ENCODE measurements at places on chromosomes 2 and 18.

DNA sequence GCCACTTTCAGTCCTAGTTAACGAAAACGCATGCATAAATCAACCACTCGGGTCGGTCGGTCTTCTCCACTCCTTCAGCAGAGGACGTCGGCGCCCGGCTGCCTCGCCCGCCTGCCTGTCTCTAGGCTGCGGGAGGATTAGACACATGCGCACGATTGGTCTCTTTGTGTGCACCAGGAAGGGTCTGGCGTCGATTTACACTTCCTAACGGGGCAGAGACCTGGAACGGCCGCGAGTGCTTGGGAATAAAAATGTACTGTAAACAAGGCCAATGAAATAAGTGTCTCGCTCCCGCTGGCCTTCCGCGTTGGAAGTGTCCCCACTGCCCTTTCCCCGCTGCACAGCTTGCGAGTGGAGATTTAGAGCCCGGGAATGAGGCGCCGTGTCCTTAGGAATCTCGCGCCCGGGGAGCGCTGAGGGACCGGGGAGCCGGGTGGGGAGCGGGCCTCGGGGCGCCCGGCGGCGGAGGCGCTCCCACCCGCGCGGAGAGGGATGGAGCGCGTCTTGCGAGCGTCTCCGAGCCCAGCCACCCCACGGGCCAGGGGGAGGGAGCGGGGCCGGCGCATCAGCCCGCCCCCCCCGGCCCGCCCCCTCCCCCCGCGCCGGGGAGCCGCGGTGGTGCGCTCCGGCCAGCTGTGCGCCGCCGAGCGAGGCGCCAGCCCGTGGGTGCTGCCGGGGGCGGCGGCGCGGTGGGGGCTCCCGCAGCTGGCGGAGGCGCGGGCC, at the start of gene DOK6:
TSS of gene DOK6 (plus strand) at position 636 of the 723 bp plus-strand sequence.
- DNase-seq, result no peak

- DNase-seq, result no peak
Measured at GRCh38 chr2:237604960-237605359, 14.4 kb upstream of the RAB17 start.

GRCh38 chr2:75547345-75548035, 13.2 kb downstream of the EVA1A start:
- DNase-seq, result no peak

DNA sequence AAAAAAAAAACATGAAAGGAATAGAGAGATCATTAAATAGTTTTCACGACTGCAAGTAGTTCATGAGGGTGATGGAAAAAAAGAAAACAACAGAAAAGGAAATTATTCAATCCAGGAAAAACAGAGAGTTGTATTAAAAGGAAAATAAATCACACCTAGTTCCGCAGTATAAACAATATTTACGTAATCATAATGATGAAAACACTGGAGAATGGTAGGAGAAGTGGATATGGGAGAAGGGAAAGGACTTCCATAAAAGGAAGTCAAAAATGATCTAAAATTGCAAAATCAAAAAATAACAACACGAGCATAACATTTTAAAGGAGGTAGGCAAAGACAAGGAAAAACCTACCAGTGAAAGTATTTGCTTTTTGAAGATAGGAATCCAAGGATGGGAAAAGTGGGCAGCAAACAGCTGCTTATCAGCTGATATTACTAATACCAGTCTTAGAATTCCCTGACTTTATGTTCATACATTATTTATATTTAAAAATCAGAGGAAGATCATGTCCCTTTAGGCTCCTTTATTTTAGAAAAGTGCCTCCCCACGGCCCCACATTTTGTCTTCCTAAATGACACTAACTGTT, 160.8 kb downstream of the NBAS start:
- no peak for DNase-seq

GRCh38 chr2:128642316-128642715, 323.6 kb upstream of the HS6ST1 start:
- no peak for DNase-seq

DNA sequence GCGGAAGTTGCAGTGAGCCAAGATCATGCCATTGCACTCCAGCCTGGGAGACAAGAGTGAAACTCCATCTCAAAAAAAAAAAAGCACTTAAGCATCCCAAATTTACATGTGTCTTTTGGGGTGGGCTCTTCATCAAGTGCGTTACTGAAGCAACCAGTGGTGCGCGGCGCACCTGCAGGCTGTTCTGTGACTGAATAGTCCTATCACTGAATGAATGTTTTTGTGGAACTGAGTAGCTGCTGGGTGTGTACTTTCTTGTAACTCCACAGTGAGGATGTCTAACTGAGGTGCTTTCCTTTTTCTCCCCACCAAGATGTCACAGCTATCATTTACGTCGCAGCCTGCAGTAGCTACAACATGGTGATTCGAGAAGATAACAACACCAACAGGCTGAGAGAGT, 17.0 kb downstream of the CHMP1B start:
- no peak for DNase-seq

DNA sequence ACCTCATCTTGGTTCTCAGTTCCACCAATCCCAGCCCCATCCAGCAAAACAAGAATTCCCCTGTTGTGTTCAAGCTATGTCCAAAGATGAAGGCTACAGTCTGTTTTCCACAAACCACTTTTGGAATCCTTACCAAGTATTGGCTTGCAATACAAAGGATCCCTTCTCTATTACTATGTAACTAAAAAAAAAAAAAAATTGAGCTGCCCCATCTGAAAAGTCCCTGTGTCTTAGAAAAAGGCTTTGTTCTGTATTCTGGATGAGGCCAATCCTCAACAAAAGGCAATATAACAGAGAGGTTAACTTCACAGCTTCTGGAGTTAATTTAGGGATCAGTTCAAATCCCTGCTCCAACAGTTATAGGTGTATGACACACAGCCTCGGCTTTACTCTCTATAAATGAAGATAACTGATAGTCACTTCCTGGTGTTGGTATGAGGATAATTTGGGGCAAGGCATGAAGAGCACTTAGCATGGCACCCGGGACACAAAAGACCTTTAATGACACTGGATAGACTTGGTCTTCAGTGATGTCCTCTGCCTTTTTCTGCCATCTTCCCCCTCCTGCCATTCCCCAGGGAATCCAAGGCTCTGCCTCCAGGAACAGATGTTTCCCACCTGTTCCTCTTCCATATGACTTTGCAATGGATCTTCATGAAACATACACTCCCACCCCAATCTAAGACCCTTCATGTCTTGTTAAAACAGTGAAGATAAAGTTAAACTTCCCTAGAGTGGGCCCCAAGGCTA, 61.2 kb upstream of the ATL2 start:
- DNase-seq, result no peak

DNA sequence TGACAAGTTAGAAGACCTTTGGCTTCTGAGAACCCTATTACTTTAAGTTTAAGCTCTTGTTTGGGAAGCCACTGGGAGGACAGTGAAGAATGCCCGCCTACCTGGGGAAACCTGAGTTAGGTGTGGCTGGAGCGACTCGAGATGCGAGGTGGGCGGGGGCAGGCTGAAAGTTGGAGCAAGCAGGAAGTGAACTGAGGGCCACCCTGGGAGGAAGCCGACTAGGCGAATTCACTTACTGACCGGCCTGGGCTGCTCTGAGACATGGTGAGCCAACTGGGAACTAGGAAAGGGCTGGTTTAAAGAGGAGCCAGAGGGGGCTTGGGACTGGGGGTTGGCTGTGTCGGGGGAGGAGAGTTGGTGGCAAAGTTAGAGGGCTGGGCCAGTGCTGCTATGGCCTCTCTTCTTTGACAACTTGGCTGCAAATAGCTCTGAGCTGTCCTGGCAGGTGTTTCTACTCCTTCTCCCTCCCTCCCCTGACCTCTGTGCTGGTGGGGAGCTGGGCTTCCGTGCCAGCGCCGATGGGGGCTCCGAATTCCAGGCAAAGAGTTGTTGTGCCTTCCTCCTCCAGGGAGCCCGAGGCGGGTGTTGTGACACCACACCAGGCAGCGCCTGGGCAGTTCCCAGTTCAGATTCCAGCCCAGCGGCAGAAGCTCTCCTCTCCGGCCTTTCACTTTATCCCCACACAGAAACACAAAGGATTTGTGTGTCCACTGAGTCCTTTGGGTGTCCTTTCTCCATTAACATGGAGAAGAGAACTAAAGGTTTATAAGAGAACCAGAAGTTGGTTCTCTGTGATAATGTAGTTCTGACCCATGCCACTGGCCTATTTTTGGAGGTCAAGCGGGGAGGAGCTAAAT, at the start of gene VAMP8:
TSS of gene VAMP8 (plus strand) at position 201 of the 857 bp plus-strand sequence. CDS start at position 262, 61 bp downstream.
- peak; percentile 64 for DNase-seq

GRCh38 chr2:15965564-15966019, 25.2 kb downstream of the MYCN start:
- DNase-seq, result peak; percentile 19

DNA sequence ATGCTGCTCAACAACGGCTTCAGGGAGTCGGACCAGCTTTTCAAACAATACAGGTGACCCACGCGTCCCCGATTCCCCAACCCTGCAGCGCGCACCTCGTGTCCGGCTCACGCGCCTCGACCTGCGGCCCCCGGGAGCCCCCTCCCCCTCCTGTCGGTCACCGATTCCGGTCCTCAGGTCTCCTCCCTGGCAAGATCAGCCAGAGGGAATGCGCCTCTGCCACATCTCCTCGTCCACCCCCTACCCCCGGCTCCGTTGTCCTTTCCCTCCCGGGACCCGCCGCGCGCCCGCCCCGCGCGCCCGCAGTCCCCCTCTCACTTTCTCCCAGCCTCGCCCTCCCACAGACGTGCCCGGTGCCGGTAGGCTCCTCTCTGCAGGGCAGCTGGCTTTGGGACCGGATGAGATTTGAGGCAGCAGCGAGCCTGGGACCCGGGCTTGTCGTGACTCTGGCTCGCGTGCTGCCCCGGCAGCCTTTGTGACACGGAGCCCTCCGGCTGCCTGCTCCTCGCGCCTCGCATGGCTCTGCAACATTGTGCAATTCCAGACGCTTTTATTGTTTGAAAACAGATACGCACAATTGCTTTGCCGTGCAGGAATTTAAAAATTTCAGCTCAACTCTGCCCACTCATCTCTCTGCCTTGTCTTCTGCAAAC, 558 bp downstream of the TTC39C start:
- DNase-seq, result peak; percentile 43

GRCh38 chr2:188997263-188997662, 23.1 kb downstream of the COL3A1 start:
- DNase-seq, result no peak

DNA sequence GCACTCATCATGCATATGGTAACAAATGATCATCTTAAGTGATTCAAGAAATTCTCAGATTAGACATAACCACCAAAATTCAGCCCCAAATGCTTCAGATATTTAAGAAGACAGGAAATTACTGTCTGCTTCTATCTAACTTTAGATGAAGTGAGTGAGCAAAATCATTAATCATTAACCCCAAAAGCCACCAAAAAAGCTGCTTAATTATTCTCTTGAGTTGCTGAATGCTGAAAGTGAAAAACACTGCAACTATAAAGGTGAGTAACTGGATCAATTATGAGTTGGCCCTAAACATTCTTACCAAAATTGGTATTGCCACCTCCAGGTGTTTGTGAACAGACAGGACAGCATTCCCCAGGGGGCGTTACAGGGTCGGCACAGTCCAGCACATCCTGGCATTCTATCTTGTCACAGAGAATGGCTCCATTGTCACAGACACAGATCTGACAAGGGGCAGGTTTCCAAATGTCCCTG, 69.6 kb downstream of the COL5A2 start:
- DNase-seq, result no peak

DNA sequence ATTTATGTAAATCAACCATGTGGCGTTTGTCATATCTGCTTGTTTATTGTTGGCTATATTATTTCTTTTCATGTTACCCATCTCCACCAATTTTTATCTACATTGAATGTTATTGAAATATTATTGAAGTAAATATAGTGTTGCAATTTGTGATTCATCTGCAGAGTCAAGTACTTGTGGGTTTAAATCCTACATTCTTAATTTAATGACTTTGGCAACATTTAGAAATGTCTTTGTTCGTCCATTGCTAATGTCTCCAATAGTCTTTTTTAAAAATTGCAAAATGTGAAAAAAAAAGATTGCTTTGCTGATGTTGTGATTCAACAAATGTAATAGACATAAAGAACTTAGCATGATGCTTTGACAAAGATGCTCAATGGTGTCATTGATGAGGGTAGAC, 1572.8 kb upstream of the PIK3C3 start:
- DNase-seq, result no peak

GRCh38 chr2:79789811-79790210, 277.0 kb downstream of the CTNNA2 start:
- DNase-seq, result no peak

GRCh38 chr2:146701183-146701582, 1143.6 kb upstream of the ACVR2A start:
- no peak for DNase-seq

DNA sequence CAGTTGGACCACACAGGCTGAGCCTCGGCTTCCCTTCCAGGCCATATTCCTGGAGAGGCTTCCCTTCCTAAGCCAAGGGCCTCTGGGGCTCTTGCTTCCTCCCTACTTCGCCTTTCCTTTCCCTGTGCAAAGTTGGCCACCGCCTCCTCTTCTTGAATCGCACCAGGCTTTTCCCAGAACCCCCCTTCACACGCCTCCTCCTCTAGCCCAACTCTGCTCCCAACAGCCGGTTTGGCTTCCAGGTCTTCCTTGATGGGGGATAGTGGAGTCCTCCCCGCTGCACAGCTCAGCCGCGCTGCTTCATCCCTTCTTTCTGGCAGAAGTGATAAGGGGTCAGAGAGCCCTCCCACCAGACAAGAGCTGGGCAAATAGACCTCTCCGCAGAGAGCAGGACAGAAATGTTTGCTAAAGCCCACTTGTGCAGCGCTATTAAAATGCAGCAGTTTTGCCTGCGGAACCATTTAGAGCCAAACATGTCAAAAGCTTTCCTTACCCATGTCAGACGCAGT, 56.4 kb downstream of the SNORC start:
- DNase-seq, result no peak

- DNase-seq, result no peak
Measured at GRCh38 chr2:176865336-176865735, 347.3 kb upstream of the HNRNPA3 start.

DNA sequence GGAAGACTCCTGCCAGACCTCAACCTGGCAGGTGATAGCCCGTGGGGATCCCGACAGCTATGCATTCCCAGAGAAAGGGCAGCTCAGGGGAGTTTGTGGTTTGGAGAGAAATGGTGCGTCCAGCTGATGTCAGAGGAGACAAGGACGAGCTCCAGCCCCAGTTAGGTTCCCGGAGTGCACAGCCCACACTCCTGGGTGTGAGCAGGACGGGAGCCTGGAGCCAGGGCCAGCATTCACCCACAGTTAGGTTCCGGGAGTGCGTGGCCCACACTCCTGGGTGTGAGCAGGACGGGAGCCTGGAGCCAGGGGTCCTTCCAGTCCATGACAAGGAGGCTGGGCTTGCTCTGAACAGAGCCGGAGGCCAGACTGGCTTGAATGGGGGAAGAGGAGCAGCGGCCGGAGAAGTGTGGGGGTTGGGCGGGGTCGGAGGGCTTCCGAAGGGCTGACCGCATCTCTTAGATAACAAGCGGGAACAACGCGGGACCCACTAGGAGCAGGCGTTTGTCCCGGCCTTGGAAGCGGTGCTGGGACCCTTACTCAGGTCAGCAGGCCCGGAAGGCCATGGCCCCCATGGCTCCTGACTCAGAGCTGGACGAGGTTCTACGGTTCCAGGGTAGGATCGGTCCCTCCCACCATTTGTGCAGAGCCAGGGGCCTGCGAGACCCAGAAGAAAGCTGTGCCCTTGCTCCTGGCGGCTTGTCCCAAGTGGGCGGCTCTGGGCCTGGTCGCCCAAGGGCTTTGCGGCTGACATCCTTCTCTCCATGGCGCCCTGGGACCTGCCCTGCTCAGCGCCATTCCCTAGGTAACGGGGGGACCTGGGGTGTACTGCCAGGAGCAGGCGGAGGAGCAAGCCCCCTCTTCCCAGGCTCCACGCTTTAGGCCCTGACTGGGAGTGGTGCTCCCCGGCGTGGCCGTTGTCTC, 185.6 kb downstream of the RTP5 start:
- DNase-seq, result no peak
